Lung microvascular endothelial cell (primary cell): ENCODE measurements at places on chromosomes 2 and 18.

DNA sequence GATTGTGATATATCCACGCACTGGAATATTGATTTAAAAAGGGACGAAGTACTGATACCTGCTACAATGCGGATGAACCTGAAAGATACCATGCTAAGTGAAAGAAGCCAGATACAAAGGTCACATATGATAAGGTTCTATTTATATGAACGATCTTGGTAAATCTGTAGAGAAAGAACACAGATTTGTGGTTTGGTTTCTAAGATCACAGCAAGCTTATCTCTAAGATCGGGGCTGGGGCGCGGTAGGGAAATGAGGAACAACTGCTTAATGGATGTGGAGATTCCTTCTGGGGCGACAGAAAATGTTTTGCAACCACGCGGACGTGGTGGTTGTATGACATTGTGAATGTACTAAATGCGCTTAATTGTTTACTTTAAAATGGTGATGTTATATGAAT is 60.1 kb downstream of the NEDD4L start:
- DNase-seq = no peak

GRCh38 chr2:96877042-96877451 is 7.2 kb upstream of the SEMA4C start:
- DNase-seq = no peak

DNA sequence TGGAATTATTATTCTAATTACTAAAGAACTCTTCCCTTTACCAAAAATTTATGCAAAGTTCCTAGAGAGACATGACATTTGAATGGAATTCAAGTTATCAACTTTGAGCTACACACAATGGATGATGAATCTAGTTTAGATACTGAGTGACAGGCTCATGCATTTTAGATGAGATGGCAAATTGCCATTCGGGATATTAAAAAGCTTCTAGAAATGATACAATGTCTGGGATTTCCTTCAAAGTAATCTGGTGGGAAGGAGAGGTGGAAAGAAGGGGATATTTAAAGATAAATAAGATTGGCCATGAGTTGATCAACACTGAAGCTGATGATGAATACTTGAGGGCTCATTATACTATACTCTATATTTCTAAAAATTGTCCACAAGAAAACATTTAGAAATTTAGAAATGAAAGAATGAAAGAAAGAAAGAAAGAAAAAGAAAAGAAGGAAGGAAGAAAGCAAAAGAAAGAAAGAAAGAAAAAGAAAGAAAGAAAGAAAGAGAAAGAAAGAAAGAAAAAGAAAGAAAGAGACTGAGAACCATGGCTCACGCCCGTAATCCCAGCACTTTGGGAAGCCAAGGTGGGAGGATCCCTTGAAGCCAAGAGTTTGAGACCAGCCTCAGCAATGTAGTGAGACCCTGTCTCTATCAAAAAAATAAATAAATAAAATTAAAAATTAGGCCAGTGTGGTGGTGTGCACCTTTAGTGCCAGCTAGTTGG is 62.6 kb upstream of the NEDD4L start:
- no peak for DNase-seq

DNA sequence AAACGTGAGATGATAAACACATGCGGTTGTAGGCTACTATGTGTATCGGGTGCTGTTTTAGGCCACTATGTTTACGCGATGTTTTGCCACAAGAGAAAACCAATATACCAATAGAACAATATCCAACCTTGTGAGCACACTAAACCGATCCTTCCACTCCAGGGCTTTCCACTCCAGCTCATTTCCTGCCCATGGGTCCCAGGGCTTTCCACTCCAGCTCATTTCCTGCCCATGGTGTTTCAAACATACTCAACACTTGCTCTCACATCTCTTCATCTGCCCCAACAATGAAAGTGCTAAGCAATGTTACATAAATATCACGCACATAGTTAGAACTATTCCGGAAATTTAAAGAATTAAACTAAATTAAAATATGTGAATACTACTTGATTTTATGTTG is 80.0 kb downstream of the EPB41L3 start:
- peak; percentile 36 for DNase-seq

DNA sequence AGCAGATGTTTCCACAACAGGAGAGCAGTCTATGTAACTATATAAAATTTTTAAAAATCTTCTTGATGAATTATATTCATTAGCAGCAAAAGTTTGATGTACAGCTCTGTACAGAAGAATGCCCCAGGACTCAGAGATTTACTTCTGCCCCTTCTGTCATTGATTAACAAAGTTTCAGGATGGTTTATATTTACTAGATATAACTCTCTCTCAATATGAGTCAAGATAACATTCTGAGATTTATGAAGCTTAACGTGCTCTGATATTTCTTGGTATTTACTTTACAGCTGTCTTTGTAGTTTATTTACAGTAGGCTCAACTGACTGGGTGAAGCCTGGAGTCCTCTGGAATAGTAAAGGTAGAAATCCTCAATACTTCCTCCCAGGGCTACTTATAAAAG is 93.6 kb upstream of the HNMT start:
- no peak for DNase-seq

GRCh38 chr2:43790147-43790546 is 16.3 kb downstream of the DYNC2LI1 start:
- no peak for DNase-seq

GRCh38 chr18:55912071-55912470 is 324.1 kb upstream of the TCF4 start:
- no peak for DNase-seq

GRCh38 chr2:237746302-237747080 is 52.1 kb upstream of the RBM44 start:
- no peak for DNase-seq

DNA sequence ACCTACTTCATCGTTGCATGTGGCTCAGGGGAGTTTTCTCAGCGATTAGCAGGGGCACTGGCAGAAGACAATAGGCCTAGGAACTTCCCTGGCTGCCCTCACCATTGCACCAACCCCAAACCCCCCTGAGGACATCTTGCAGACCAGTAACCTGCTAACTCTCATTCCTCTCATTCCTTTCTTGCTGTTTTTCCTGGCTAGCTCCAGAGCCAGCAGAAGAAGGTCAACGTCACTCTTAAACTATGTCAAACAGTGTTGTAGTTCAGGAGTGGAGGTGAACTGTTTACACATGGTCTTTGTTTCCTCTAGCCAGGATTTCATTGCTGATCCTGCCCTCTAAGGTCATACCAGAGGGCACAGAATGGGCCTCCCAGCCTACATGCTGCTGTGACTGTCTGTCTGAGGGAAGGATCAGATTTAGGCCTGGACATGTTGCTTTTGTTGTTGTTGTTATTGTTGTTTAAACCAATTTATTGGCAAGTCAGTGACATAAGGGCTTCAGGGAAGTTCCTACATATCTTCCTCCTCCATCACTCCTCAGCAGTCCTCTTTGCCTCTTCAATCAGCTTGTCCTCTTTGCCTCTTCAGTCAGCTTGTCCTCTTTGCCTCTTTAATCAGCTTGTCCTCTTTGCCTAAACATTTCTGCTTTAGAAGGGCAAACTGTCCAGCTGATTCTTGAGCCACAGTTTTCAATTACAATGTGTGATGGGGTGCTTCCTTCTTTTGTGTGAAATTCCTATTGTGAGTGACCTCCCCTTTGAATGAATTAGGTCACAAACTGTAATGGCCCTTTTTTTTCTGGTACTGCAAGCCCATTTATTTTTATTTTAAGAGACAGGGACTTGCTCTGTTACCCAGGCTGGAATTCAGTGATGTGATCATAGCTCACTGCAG is 471.9 kb upstream of the TNP1 start:
- peak; percentile 13 for DNase-seq

- no peak for DNase-seq
These were observed 151.5 kb upstream of the PKDCC start for GRCh38 chr2:41896186-41896846.

- peak; percentile 78 for DNase-seq
These were observed at the start of gene DHRS9 for GRCh38 chr2:169069341-169069740. Gene DHRS9, plus strand, starts transcription at chr2:169069563. Its CDS starts 12,019 bp downstream, at chr2:169081582.

- peak; percentile 18 for DNase-seq
These were observed 17.8 kb downstream of the MAPRE3 start for GRCh38 chr2:26988058-26988860.

- no peak for DNase-seq
These were observed 362.5 kb downstream of the ERBB4 start for GRCh38 chr2:212176151-212176550.

GRCh38 chr2:8954990-8955389 is 48.5 kb downstream of the MBOAT2 start:
- no peak for DNase-seq

DNA sequence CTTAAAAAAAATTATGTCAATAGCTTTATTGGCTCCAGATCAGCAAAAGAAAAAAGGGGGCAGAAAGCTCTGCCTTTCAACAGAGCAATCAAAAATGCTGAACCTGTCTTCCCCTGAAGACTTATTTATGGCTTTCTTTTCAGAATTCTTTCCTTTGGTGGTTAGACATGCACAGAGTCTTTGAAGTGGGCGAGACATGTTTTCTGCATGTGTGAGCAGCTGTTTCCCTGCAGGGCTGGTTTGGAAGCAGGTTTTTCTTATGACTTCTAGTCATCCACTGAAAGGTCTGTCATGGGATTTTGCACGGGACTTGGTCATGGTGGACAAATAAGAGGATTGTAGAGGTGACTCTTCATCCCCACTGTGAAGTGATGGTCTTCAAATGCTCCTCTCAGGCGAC is 160.3 kb downstream of the VAPA start:
- no peak for DNase-seq

- DNase-seq = no peak
These were observed 15.5 kb upstream of the IL1RN start for GRCh38 chr2:113111823-113112287.

GRCh38 chr2:157761520-157761919 is 114.6 kb downstream of the ACVR1 start:
- DNase-seq = no peak

GRCh38 chr2:119469661-119470297 is 38.1 kb downstream of the TMEM37 start:
- DNase-seq = no peak
